K562 (cell line): ENCODE measurements at places on chromosomes 13 and 19. TPM values are rescaled to one million over a fixed set of nuclear protein-coding genes. Genes with fewer than 3 reads are reported as not detected.

DNA sequence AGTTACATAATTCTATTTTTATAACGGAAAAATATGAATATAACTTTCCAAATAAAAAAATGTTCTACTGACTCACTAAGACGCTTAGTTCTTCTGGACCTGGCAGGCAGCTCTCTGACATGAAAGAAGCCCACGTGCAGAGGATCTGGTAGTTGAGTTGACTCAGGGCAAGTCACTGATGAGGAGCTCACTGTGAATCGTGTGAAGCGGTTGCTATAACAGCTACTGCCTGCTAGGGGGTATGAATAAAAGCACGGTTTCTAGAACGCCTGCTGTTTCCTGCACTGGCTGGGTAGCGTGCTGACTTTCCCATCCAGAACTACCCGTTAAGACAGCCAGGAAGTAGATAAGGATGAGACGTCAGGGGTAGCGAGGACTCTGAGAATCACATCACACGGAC, 54.7 kb upstream of the WASF3 start:
- DNase-seq, result no peak
- H3K4me1 ChIP-seq, result no peaks in the 10 kb centered on the region
- no peaks in the 10 kb centered on the region for H3K36me3 ChIP-seq
- H3K4me3 ChIP-seq, result no peak overlapping the region

DNA sequence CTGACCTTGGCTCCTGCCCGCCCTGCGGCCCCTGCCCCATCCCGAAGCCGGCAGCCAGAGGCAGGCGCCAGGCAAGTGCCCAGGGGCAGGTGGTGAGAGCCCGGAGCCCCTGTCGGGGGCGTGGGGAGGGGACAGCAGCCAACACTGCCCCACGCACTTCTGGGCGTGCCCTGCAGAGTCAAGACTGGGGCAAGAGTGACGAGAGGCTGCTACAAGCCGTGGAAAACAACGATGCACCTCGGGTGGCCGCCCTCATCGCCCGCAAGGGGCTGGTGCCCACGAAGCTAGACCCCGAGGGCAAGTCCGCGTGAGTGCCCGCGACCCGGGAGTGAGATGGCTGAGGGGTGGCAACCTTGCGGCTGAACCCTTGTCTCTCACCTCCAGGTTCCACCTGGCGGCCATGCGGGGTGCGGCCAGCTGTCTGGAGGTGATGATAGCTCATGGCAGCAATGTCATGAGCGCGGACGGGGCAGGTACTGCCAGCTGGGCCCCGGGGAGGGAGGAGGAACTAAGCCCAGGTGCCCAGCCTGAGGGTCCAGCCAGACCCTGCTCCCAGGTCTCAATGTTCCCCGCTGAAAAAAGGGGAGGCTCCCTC, 17.3 kb downstream of the ANKRD24 start:
- H3K36me3 ChIP-seq, result no peaks in the 10 kb centered on the region
- H3K4me1 ChIP-seq, result peaks cover 5% of the 10 kb centered on the region; the same call in 2 of the 3 replicates
- no peak overlapping the region for H3K4me3 ChIP-seq
- H3K27me3 ChIP-seq, result no peaks in the 10 kb centered on the region; the same call in 1 of the 3 replicates
- peak; percentile 60 for DNase-seq

The FCER2 gene
- 0.11 and 0.38 TPM in 2 replicates for total RNA-seq

GRCh38 chr19:18287836-18288772, 6.7 kb upstream of the JUND start:
- peaks cover 22% of the 10 kb centered on the region for H3K4me1 ChIP-seq
- no peaks in the 10 kb centered on the region for H3K27me3 ChIP-seq
- H3K36me3 ChIP-seq, result no peaks in the 10 kb centered on the region
- H3K27ac ChIP-seq, result no peak overlapping the region
- DNase-seq, result no peak
